ENCODE measurements at places on chromosomes 12 and 14.

DNA sequence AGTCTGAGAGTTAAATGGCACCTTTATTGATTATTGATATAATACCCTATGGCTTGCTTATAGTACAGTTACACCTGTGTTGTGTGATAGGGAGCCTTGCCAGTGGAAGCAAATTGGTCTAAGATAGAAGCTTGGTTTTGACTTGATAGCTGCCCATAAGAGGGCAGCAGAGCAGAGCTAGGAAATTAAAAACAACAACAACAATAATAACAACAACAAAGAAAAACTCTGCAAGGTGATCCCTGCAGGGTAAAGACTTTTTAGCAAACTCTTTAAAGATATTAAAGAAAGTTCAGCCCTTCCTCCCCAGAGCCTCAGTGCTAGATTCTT lies 18.0 kb upstream of the RNASE10 start:
- no peak for DNase-seq

GRCh38 chr12:104371043-104371870 lies 67.7 kb downstream of the EID3 start:
- DNase-seq, result no peak

DNA sequence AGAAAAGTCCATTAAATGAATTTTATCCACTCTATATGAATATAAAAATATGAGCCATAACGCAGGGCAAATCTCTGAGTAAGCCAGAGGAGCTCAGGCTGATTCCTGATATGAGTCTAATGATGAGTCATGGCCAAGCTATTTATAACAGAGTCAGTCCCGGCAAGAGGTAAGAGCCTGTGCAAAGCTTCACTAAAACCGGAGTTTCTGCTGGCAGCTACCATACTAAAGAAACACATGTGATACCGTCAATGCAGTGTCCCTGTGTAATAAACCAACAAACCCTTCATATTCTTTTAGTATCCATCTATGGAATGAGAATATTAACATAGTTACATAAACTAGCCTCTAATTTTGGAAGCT lies 319.4 kb downstream of the KCNC2 start:
- no peak for DNase-seq

- no peak for DNase-seq
Measured at GRCh38 chr12:91182636-91183455, at the start of gene DCN. Gene DCN, minus strand, starts transcription at chr12:91182817. Its CDS starts 4,265 bp downstream, at chr12:91178552.

DNA sequence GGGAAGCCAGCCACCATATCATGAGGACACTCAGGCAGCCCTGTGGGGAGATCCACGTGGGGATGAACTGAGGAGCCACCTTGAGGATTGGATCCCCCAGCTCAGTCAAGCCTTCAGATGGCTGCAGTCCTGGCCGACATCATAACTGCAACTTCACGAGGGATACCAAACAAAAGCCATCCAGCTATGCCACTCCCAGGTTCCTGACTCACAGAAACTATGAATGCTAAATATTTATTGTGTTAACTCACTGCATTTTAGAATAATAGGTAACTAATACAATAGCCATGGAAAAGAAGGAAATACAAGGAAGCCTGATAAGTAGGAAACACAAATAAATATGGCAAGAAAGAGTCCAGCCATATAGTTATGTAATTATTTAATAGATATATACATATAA lies 42.1 kb upstream of the FAM222A start:
- DNase-seq, result no peak

- no peak for DNase-seq
Measured at GRCh38 chr14:83260751-83261150, 1727.1 kb upstream of the SEL1L start.

DNA sequence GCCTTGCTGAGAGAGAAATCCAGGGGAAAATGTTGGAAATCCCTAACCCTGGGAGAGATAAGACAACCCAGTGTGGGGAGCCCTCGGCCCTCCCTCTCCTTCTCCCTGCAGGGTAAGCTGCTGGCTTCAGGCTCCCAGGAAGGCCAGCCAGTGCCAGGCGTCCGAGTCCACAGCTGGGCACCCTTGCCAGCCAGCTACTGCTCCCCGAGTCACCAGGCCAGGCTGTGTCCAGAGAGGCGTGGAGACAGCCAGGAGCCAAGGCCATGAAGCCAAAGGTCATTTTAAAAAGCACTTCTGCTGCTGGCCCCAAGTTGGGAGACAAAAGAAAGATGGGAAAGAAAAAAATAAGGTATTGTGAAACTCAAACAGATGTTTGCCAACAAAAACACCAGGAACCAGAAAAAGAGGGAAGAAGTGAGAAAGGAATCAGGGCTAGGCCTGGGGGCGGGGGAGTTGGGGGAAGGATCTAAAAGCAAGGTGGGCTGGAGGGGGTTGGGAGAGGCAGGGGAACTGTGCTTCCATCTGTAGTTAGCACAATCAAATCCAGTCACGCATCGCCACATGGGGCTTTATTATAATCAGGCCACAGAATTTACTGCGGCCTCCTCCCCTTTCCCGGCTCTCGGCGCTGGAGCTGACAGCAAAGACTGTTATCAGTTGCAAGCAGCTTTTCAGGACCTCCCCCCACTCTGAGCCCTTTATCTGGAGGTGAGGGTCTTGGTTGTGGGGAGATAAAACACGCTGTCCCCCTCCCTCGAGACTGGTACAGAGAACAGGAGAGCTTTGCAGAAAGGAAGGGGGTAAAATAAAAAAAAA lies 33.5 kb downstream of the RBM19 start:
- DNase-seq, result peak; percentile 50

GRCh38 chr12:100899301-100899700 lies 104.7 kb downstream of the ANO4 start:
- no peak for DNase-seq

DNA sequence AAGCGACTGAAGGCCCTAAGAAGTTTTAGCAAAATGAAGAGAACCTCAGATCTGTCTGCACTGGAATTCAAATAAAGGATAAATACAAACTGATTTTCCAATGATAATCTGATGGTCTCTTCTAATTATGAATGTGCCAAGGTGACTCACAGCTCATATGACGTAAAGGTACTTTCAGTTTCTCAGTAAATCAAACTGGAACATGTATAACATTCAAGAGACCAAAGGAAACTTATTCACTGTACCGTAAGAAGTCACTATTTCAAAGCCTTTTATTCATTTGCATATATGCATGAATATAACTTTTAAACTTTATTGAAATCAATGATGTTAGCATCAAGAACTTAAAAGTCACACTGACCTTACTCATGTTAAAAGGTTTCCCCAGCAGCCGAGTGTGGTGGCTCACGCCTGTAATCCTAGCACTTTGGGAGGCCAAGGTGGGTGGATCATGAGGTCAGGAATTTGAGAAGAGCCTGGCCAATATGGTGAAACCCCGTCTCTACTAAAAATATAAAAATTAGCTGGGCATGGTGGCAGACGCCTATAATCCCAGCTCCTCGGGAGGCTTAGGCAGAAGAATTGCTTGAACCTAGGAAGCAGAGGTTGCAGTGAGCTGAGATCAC lies 52.2 kb downstream of the ATXN2 start:
- DNase-seq, result no peak

GRCh38 chr14:69654116-69654515 lies 42.7 kb downstream of the SUSD6 start:
- DNase-seq, result no peak

DNA sequence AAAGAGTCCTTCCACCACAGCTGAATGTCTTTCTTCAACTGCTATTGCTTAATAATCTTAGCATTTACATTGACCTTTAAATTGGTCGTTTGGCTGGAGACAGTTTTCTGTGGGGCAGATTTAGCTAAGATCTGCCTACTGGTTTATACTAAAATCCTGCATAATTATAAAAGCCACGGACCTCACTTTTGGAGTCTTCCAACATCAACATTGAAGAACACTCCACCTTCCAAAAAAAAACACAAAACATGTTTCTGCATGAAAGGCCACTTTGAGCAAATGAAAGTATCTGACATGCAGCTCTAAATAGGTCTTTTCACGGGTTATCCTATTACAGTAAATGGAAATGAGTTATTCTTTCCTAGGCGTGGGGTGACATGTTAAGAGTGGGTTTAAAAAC lies 57.0 kb upstream of the KRR1 start:
- no peak for DNase-seq

DNA sequence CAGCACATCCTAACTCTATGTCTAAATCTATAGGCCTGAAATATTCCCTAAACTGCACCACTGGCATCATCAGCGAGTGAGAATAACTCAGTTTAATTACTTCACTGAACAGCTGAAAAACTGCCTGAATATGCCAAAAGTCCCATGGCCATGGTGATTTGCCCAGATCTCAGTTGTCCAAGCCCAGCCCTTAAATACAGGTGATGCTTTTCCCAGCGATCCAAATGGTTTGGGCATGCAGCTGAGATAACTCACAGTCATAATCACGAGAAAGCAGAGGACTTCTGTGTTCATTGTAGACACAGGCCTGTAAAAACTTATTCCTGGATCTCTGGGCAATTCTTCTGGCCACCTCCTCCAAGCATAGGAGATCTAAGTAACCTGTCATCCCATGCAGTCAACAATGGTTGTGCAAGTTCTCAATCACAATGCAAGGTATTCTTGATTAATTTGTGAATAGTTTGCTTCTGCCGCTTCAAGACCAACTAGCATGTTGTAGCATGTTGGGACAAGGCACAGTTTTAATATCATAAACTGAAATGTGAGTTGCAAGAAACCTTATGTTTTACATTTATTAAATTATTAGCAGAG lies 40.5 kb downstream of the DUSP6 start:
- DNase-seq, result no peak

- no peak for DNase-seq
Measured at GRCh38 chr12:95583933-95584332, 32.7 kb upstream of the USP44 start.

DNA sequence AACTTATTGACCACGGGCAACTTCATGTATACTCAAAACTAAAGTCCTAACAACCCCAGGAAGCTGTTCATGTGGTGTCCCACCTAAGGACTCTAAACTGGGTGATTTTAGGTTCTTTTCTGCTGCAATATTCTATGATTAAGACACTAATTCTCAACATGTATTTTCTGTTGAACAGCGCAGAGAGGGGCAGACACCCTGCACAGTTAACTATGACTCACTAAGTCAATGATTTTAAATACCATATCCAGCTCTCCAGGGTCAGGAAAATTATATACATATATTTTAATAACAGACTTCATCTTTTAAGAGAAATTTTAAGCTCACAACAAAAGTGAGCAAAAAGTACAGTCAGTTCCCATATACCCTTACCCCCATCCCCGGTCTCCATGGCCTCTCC lies 85.0 kb downstream of the FOXN3 start:
- DNase-seq, result no peak

DNA sequence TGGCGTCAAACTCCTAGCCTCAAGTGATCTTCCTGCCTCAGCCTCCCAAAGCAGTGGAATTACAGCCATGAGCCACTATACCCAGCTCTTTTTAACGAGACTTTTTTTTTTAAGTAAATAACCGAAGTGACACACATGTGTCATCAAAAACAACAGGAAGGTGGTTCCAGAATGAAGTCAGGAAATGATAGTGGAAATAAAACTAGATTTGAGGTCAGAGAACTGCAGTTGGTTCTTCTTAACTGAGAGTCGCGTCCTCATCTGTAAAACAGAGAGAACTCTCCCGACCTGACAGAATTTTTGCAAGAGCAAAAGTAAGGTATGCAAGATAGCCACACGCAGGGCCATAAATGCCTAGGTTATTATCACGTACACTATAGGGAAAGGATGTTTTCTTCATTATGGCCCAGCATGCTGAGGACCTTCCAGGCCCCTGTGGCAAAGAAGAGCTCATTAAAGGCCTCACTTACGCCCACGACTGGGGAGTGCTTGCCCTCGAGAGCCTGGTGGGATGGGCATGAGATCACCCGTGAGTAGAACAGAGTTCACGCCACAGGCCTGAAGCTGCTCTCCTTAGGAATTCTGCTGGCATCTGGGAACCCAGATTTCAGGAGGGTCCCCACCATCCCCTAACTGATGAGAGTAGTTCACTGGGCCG lies 67.2 kb downstream of the SCARB1 start:
- DNase-seq, result no peak

- DNase-seq, result no peak
Measured at GRCh38 chr12:109736552-109737108, 23.0 kb downstream of the FAM222A start.

DNA sequence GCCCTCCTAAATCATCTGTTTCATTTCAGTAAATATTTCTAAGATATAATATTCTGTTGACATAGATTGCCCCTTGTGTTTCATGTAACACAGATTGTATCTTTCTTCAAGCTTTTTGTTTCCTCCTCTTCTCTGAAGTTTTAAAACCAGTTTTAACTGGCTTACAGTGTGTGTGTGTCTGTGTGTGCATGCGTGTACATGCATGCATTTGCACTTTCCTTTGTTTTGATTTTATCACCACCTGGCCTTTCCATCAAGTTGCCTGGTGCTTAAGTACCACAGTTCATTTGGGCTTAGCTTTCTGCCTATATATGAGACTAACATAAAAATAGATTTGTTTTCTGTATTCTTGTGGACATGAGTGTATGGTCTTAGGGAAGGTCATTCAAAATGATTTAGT lies 31.9 kb downstream of the ETNK1 start:
- peak; percentile 80 for DNase-seq

DNA sequence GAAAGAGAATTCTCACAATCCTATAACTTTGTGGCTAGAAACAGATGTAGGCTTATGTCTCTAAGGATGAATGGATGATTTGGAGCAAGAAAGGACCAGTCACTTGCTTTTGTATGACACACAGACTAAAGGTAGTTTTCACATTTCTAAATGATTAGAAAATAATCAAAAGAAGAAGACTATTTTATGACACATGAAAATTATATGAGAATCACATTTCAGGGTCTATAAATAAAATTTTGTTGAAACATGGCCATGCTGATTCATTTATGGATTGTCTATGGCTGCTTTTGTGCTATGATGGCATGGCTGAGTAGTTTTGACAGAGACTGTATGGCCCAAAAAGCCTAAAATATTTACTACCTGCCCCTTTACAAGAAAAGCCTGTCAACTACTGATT lies 49.4 kb upstream of the FRMD6 start:
- DNase-seq, result no peak

DNA sequence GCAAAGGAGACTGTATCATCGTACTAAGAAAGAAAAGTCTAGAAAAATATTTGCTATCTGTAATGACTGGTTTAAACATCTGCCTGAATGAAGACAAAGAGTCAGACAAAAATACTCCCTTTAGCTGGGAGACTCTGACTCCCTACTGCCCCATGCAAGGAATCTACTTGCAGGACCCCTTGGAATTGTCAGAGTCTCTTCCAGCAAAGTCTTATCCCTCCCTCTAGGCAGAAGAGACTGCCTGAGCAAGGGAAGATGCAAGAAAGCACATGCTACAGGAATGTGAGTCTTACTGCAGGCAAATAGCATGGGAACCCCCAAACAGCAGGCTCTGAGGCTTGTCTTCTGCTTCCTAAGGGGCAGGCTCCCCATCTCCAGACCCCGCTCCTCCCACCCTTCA lies 154.0 kb downstream of the KCNA5 start:
- no peak for DNase-seq

Data from NCI-H1417 (cell line).